ENCODE measurements at places on chromosomes 12 and 14. TPM values are rescaled to one million over a fixed set of nuclear protein-coding genes. Genes with fewer than 3 reads are reported as not detected.

DPPA3 gene
- not detected for total RNA-seq

HCAR1 gene
- total RNA-seq, result not detected

CCDC175 gene
- total RNA-seq, result not detected

NTS gene
- not detected for total RNA-seq

ACSS3 gene
- under 0.01 TPM for total RNA-seq

NOC4L gene
- total RNA-seq, result 8.5 TPM

SENP1 gene
- total RNA-seq, result 13.7 TPM

TAS2R14 gene
- 0.68 TPM for total RNA-seq

GZMB gene
- not detected for total RNA-seq

NFE2 gene
- total RNA-seq, result not detected

SYNDIG1L gene
- 0.14 TPM for total RNA-seq

SYT10 gene
- not detected for total RNA-seq

MIP gene
- not detected for total RNA-seq

CLEC4C gene
- total RNA-seq, result not detected

SLC6A15 gene
- 40.5 TPM for total RNA-seq

CCDC196 gene
- total RNA-seq, result not detected

C1RL gene
- 23.3 TPM for total RNA-seq

LRFN5 gene
- total RNA-seq, result not detected

VWF gene
- total RNA-seq, result 0.34 TPM

ALX1 gene
- total RNA-seq, result under 0.01 TPM

PTPRB gene
- 0.34 TPM for total RNA-seq

RIN3 gene
- 7.2 TPM for total RNA-seq

NEUROD4 gene
- not detected for total RNA-seq

TUNAR gene
- total RNA-seq, result not detected

RNASE3 gene
- total RNA-seq, result not detected

PTGDR gene
- total RNA-seq, result not detected

CNTN1 gene
- total RNA-seq, result 0.21 TPM
